Substantia nigra (tissue), 51 donors: ENCODE measurements at places on chromosomes 1 and 21.

DNA sequence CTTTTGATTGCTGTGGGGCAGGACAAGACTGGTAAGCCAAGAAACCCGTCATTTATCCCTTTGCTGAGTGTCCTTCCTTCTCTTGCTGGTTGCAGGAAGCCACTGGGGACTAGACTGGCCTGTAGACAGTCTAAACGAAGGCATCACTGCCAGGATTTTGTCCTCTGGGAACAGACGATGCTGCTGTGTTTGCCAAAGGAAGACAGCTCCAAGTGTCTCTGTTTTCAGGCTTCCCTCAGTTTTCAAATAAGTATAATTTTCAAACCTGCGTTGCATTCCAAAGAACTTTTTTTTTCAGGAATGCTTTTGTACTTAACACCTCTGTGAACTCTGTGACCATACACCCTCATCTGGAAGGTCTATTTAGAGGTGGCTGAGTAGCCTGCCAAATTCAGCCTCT is 269.4 kb downstream of the HLX start:
- DNase-seq, result no peak

DNA sequence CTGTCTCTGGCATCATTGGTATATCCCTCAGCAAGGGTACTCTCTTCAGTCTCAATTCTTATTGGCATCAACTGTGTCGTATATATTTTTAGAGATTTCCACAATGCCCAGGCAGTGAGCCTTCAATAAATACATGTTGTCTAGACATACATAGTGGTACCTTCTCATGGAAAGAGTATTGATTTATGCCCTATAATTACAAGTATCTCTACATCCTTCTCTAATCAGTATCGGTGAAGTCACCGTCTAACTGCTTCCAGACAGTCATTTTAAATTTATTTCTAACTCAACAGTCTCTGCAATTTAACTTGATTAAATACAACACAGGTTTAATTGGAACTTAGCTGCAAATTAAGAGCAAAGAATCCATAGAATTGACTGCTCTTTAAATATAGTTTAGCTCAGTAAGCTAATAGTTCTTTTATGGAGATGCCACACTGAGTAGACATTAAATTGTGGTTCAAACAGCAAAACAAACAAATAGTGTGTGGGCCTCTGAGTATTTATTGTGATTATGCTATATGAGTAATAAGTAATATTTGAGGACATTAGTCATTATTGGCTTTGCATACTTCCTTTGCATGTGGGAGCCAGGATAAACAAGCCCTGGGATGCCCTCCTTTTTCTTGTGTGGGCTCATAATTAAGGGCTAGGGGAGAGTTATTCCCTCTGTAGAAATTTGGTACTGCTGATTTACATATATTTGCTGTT is 126.9 kb upstream of the DUSP10 start:
- DNase-seq, result no peak

- no peak for DNase-seq
Measured at GRCh38 chr1:60329651-60330050, 256.1 kb upstream of the C1orf87 start.

DNA sequence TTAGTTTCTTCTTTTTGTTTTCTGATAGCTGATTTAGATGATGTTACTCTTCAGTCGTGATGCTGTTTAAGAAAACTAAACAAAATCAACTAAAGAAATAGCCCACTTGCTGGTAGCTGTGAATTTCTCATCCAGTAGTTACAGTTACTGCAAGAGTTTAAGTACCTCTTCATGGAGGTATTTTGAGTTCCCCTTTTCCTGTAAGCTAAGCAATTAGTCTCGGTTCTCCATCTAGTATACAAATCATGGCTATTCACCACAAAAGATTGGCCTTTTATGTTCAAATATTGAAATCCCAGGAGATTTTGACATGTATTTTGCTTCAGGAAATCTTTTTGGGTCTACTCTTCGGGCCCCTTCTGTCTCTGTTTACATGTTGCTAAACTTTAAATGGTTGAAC is 31.1 kb downstream of the HUNK start:
- DNase-seq, result no peak

DNA sequence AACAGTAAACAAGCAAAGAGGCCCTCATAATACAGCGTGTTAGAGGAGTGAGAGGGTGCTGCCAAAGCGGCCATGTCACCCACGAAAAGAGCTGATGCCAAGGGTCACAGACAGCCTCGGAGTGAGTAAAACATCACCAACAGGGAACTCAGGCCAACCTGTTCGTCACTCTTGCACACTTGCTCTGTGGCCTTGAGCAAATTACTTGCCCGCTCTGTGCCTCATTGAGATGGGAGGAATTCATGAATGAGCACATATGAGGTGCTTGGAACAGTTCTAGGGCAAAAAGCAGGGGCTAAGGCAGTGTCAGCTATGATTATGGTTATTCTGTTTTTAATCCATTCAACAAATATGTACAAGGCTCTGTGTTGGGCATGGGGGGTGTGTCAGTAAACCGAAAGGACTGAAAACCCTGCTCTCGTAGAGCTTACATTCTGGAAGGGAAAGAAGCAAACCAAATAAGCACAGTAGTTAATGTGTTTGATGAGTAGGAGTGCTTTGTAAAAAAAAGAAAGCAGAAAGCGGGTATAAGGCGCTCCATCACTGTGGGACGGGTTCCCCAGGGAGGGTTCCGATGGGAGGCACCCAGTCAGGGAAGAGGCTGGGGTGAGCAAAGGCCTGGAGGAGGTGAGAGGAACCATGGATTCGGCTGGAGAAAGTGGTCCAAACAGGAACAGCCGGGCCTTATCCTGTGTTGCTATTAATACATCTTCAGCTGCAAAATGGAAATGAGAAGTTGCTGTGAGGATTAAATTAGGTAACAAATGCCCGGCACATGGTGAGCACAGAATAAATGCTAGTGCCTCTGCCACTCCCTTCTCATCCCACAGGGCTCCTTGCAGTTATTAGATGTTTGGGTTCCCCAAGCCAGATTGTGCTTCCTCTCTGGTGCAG is 39.5 kb upstream of the RD3 start:
- no peak for DNase-seq

DNA sequence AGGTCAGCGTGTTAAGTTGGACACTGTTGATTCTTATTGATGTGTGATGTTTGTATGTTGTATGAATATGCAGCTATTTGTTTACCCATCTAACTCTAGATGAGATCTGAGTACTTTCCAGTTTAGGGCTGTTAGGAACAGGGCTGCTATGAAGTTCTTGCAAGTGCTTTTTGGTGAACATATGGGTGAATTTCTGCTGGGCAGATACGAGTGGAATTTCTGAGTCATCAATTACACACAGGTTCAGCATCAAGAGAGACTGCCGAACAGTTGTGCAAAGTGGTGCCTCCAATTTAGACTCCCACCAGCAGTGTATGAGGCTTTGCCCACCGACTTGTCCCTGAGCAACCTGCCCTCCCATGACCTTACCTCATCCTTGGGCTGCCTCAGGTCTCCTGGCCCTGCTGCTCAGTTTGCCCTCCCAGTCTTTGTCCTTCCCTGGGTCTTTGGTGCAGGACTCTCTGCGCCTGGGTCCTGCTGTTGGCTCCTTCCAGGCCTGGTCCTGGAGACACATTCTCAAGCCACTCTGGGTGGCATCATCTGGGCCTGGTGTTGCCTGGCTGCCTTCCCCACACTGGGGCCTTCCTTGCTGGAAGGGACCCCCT is 343.6 kb downstream of the PTPRU start:
- DNase-seq, result no peak
